Frontal cortex (tissue), 4 donors: ENCODE measurements at places on chromosomes 1 and 21. TPM values are rescaled to one million over a fixed set of nuclear protein-coding genes. Genes with fewer than 3 reads are reported as not detected.

- no peak for DNase-seq
Measured at GRCh38 chr1:212635141-212635631, 26.6 kb downstream of the ATF3 start.

DNA sequence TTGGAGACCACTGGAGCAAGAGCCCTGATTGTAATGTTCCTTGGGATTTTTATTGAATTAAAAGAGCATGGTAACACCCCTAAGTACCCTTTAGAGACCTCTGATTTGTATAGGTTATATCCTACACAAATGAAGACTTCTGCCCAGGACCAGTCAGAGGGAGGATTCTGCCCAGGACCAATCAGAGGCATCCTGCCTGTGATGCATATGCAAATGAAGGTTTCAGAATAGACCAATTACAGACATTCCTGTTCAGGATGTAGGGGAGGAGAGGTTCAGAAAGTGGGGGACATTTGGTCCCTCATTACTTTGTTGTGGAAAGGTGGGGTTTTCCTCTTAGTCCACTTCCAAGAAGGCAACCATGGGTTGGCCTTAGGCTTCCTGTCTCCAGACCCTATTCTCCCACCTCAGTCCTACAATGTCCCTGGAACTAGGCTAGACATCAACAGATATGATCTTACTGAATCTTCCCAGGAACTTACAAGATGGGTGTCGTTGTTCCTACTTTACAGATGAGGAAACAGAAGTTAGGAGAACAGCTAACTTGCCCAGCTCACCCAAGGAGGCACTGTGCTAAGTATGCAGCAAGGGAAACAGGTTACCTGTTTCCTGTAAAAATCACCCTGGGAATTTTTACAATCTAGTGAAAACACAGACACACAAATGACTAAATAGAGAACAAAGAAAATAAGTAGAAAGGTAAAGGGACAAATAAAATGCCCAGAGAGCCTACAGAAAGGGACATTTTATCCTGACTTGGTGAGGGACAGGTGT lies 36.8 kb upstream of the SFPQ start:
- no peak for DNase-seq

TMEM269 gene
- 0.41 TPM for total RNA-seq

NMNAT2 gene
- 34.2 TPM for total RNA-seq

PLCH2 gene
- total RNA-seq, result 9.0 TPM
